Esophagus mucosa (tissue), 1 donor: ENCODE measurements at places on chromosomes 3 and 15. TPM values are rescaled to one million over a fixed set of nuclear protein-coding genes. Genes with fewer than 3 reads are reported as not detected.

DNA sequence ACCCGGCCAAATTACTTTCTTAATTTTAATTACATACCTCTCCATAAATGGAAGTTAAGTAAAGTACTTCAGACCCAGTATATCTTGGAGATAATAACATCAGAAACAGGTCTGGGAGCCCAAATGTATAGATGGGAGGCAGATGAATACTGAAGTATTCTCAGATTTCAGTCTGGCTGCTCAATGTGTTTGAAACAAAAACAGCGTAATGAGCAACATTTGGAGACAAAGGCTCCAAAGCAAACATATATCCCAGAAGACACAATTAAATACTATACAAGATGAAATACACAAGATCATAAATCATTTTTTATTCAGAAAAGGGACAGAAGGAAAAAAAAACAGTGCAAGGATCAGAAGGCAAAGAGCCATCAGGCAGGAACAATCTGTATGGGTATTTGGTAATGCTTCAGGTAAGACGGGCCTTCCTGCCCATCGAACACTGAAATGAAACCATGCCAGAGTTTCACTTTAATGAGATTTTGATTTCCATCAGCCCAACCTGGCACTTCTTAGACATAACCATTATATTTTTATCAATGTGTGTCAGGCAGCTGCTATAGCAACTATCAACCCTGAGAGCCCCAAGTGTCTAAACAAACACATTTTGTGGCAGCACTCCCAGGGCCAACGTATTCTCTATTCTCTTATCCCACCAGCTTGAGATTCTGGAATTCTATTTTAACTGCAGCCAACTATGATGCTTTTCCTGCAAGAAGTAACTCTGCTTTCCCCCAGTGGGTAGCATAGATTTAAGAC lies 210.8 kb downstream of the STT3B start:
- ATAC-seq = no peak

GRCh38 chr15:72044956-72045355 lies 73.0 kb downstream of the MYO9A start:
- ATAC-seq = no peak

DNA sequence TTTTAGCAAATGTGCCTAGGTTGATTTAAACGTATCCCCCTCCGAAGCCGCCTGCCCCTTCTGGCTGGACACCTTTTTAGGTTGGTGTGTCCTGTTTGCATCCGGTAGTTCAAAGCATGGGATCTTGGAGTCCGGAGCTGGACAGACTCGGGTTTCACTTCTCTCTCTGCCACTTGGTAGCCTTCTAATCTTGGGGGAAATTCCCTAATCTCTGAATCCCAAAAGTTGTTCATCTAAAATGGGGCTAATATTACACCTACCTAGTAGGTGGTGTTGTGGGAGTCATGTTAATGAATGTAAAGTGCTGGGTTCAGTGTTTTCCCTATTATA lies 760 bp downstream of the FANCI start:
- no peak for ATAC-seq

DNA sequence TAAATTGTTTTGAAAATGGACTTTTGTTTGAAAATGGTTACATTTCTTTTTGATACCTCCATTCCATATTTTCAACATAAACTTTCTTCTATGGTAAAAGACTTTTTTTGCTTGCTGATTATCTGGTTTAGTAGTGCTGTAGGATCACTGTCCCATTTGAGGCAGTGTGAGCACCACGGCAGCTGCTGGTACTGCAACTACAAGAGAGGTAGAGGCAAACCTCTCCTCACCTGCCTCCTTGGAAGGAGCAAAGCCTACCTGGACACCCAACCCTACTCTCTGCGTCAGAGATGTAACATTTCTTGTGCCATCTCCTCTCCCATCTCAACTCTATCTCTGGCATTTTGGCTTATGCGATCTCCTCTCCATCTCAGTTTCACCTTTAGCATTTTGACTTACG lies 460.1 kb downstream of the SHQ1 start:
- no peak for ATAC-seq

ATP13A5 gene
- 0.12 TPM for total RNA-seq

GOLGA6L9 gene
- 6.1 TPM for total RNA-seq

LRRC15 gene
- 0.04 TPM for total RNA-seq

DNA sequence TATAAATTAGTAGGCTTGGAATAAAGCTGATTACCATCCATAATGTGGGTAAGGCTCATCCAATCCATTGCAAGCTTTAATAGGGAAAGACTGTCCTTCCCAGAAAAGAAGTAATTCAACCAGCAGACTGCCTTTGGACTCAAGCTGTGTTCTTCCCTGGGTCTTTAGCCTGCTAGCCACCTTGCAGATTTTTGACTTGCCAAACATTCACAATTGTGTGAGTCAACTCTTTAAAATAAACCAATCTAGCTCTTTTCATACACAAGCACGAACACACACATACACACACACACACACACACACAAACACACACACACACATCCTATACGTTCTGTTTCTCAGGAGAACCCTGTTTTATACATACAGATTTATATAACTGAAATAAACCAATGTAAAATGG lies 248.1 kb downstream of the NAALADL2 start:
- no peak for ATAC-seq

DNA sequence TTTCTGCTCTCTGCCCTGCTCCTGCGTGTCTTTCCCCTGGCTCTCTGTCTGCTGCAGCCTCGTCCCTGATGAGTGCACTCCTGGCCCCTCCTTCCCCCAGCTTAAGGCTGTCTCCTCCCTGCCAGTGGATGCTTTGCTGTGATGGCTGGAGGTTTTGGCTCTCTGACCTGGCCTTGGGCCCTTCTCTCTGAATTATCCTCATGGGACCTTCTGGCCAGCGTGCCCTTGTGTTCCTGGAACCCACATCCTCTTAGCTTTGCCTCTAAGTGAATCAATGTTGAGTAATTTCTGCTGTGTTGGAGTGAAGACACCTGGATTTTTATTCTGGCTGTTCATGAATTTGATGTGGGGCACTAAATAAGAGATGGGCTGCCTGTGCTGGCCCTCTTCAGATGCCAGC lies 9.8 kb upstream of the TNFAIP8L3 start:
- no peak for ATAC-seq

DNA sequence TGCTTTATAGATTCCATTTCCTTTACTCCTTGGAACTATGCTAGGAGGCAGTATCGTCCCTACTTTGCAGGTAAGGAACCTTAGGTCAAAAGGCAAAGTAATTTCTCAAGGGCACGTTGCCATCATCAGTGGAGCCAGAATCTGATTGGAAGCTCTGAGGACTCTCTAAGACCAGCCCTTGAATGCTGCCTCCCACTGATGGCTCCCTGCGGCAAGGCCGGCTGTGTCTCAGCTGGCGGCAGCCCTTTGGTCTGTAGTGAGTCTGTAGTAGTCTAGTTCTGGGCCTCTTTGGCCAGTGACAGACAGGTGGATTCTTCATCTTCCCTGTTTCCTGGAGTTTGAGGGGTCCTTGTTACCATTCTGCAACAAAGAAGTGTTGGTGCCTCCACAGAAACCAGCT lies 76.2 kb downstream of the PCCB start:
- no peak for ATAC-seq

DNA sequence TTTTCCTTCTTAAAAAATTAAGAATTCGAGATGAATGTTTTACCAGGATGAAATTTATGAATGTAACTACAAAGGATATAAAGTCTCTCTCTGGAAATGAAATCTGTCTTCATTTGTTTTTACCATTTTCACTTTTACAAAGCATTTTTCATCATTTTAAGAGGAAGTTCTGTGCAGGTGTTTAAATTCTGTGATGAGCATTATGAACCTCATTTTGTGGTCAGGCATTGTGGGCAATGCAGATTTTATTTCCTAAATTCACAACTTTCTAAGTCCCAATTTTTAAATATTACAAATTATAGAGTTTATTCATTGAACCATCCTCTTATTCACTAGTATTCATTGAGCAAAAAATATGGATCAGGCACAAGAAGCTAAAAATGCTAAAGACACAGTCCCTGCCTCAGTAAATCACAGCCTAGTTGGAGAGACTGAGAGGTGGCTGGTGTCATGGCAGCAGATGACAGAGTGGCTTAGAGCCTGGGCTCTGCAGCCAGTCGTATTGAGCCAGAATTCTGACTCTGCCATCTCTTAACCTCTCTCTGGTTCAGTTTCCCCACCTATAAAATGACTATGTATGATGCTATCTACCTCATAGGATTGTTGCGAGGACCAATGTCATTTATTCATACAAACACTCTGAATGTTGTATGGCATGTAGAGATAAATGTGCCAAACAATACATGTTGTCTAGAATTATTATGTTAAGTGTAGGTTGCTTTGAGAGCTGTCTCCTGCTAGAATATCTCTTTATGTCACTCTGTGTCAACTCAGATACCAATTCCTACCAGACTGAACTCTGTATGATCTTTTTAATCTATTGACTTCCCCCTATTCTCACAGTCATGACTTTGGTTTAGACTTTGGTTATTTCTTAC lies 7.5 kb upstream of the TGFBR2 start:
- ATAC-seq = no peak

C2CD4B gene
- 0.24 TPM for total RNA-seq

GRCh38 chr3:36257158-36257852 lies 123.0 kb upstream of the STAC start:
- ATAC-seq = no peak
